ENCODE measurements at places on chromosomes 12 and 14. TPM values are rescaled to one million over a fixed set of nuclear protein-coding genes. Genes with fewer than 3 reads are reported as not detected.

Gene CLBA1
- polyA plus RNA-seq = 0.62 TPM

Gene TECPR2
- polyA plus RNA-seq = 6.4 TPM

Gene CPNE8
- 5.1 TPM for polyA plus RNA-seq

Gene WASHC3
- polyA plus RNA-seq = 66.2 TPM

Gene C12orf43
- polyA plus RNA-seq = 7.2 TPM

Gene KRT71
- polyA plus RNA-seq = not detected

Gene ALDH2
- polyA plus RNA-seq = 272 TPM

Gene VASH1
- polyA plus RNA-seq = 2.5 TPM

Gene SYCP3
- not detected for polyA plus RNA-seq

Gene FITM1
- not detected for polyA plus RNA-seq

Gene RTL1
- not detected for polyA plus RNA-seq
